ENCODE measurements at places on chromosomes 2 and 18. TPM values are rescaled to one million over a fixed set of nuclear protein-coding genes. Genes with fewer than 3 reads are reported as not detected.

FSHR gene
- total RNA-seq = not detected

CHRND gene
- not detected for total RNA-seq

FAM110C gene
- 10.6 TPM for total RNA-seq

DNA sequence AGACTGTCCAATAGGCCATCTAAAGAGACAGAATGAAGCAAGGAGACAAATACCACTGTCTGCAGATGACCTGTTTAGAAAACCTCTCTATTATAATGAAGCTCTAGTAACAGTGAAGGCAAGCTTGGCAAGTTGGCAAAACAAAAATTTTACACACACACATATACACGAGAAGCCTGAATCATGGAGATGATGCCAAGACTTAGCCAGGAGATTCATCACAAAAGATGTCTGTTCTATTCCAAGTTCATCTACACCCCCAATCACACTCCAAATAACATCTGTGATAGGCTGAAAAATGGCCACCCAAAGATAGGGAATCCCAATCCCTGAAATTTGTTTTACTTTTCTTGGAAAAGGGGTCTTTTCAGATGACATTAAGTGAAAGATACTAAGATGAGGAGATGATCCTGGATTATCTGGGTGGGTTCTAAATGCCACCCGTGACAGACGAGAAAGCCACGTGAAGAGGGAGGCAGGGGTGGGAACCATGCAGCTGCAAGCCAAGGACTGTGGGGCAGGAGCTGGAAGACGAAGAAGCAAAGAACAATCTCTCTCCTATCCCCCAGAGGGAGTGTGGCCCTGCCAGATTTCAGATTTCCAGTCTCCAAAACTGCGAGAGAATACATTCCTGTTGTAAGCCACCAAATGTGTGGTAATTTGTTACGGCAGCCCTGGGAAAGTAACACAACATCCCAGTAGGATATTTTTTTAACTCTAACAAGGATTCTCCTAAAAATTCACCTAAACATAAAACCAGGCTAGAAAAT, 20.0 kb downstream of the HDLBP start:
- no peak for DNase-seq

- DNase-seq = no peak
These were observed 67.5 kb upstream of the AMMECR1L start for GRCh38 chr2:127953128-127953718.

GRCh38 chr2:231362555-231363184, 32.8 kb upstream of the B3GNT7 start:
- no peak for DNase-seq
